ENCODE measurements at places on chromosomes 16 and 17.

- H3K36me3 ChIP-seq, result no peaks in the 10 kb centered on the region
- H3K4me3 ChIP-seq, result no peak overlapping the region
- peaks cover 4% of the 10 kb centered on the region for H3K4me1 ChIP-seq
- H3K27ac ChIP-seq, result no peak overlapping the region
- no peaks in the 10 kb centered on the region for H3K27me3 ChIP-seq
- no peak for DNase-seq
Observed at GRCh38 chr17:41296846-41297245, 5.8 kb downstream of the KRTAP29-1 start.

DNA sequence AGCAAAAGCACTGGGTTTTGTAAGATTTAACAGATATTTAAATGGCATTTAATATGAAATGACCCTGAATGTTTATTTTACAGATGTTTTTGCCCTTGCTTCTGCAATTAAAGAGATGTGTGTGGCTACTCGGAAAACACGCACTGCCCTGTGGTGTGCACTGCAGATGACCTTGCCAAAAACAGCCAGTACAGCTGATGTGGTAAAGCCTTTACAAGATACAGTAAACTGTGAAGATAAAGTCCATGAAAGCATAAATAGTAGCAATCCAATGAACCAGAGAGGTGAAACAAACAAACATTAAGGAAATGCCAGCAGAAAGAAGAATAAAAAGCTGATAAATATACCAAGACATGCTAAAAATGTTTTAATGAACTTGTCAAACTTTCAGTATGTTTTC is 15.7 kb downstream of the CCDC43 start:
- no peaks in the 10 kb centered on the region for H3K4me1 ChIP-seq
- H3K36me3 ChIP-seq, result no peaks in the 10 kb centered on the region
- no peak overlapping the region for H3K27ac ChIP-seq
- H3K27me3 ChIP-seq, result no peaks in the 10 kb centered on the region

- H3K36me3 ChIP-seq, result no peaks in the 10 kb centered on the region
- no peak overlapping the region for H3K4me3 ChIP-seq
- H3K27me3 ChIP-seq, result no peaks in the 10 kb centered on the region
- no peak for DNase-seq
Observed at GRCh38 chr17:67574658-67575293, 143.0 kb upstream of the NOL11 start.

DNA sequence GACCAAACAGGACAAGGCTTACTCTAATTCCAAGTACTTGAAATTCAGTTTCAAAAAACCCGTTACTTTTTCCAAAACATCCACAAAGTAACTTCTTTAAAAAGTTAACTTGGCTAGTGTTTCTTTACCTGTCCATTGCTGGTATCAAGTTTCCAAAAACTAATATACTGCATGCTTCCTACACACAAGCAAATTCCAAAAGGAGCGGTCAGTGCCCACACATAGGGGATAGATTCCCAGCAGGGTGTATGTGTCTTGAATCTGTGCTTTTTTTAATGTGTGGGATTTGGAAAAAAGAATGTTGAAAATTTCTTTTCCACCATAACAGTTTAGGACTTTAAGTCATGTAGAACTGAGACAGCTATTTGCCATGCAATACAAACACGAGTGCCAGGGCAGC is 367.8 kb upstream of the SOX9 start:
- H3K4me3 ChIP-seq, result no peak overlapping the region
- no peaks in the 10 kb centered on the region for H3K36me3 ChIP-seq
- DNase-seq, result no peak
- no peaks in the 10 kb centered on the region for H3K4me1 ChIP-seq
- no peak overlapping the region for H3K27ac ChIP-seq

DNA sequence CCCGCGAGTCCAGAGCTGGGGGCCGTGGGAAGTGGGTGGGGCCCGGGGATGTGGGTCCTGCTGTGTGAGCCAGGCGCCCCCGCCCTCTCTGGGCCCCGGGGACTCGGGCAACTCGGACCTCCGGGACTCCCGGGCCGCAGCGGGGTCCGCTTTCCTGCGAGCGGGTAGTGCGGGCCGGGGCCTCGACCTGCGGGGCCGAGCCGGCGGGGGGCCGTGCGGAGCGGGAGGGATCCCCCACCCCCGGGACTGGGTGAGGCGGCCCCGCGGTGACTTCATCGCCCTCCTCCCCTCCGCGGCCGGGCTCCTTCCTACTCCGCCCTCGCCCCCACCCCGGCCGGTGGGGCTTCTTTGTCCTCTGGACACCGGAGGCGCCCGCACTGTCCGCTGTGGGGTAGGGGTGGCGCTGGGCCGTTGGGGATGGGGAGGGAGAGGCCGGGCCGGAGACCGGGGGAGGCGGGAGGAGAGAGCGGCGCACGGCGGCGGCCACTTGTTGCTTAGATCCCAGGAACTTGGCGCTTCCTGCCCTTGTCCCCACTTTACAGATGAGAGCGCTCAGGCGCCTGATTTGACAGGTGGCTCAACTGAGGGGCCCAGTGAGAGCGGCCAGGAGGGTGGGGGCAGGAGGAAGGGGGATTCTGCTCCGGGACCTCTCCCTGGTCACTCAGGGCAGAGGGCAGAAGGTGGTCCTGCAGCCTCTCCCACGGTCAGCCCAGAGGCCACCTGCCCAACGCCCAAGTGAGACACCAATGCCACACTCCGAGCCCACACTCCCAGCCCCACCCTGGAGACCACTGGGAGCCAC is 874 bp downstream of the CMTM3 start:
- no peaks in the 10 kb centered on the region for H3K27me3 ChIP-seq
- peak overlapping the region; percentile 74 for H3K27ac ChIP-seq
- DNase-seq, result no peak
- H3K4me3 ChIP-seq, result peak overlapping the region; percentile 60

GRCh38 chr17:41734949-41735313 is 488 bp upstream of the HAP1 start:
- H3K4me1 ChIP-seq, result peaks cover 25% of the 10 kb centered on the region
- peak overlapping the region; percentile 21 for H3K4me3 ChIP-seq
- H3K27ac ChIP-seq, result no peak overlapping the region
- DNase-seq, result no peak
- H3K36me3 ChIP-seq, result no peaks in the 10 kb centered on the region

DNA sequence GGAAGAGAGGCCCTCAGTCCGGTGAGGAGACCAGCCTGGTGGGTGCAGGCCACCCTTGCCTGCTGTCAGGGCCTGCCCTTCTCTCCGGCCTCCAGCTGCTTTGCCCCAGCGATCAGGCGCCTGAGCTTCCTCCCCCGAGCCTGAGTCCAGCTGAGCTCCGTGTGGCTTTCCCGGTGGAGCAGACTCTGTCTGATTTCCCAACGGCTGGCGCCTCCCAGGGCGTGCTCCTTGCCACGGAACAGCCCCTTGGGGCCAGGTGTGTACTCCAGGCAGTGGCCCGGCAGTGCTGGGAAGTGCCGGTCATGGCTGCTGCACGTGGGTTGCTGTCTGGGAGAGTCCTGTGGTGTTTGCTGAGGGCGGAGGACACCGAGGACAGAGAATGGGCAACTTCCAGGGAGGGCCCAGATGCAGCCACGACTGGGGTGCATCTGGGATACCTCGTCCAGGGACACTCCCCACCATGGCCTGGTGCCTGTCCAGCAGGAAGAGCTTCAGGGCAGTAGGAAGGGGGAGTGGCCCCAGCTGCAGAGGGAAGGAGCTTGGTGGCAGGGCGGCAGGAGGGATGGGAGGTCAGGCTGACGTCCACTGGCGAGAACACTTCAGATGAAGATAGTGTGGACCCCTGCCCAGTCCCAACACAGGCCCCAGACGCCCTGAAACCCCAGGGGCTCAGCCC is 22.5 kb downstream of the METRNL start:
- no peak overlapping the region for H3K27ac ChIP-seq
- H3K4me1 ChIP-seq, result peaks cover 35% of the 10 kb centered on the region
- no peak overlapping the region for H3K4me3 ChIP-seq
- peaks cover 55% of the 10 kb centered on the region for H3K27me3 ChIP-seq
- DNase-seq, result no peak
- no peaks in the 10 kb centered on the region for H3K36me3 ChIP-seq

GRCh38 chr16:83717308-83717707 is 90.5 kb upstream of the HSBP1 start:
- H3K36me3 ChIP-seq, result no peaks in the 10 kb centered on the region
- H3K4me1 ChIP-seq, result no peaks in the 10 kb centered on the region
- peaks cover 6% of the 10 kb centered on the region for H3K27me3 ChIP-seq

GRCh38 chr16:57695680-57696069 is 1.1 kb downstream of the DRC7 start:
- no peak overlapping the region for H3K27ac ChIP-seq
- no peaks in the 10 kb centered on the region for H3K27me3 ChIP-seq
- no peaks in the 10 kb centered on the region for H3K36me3 ChIP-seq
- H3K4me1 ChIP-seq, result no peaks in the 10 kb centered on the region
- no peak for DNase-seq
- H3K4me3 ChIP-seq, result no peak overlapping the region

DNA sequence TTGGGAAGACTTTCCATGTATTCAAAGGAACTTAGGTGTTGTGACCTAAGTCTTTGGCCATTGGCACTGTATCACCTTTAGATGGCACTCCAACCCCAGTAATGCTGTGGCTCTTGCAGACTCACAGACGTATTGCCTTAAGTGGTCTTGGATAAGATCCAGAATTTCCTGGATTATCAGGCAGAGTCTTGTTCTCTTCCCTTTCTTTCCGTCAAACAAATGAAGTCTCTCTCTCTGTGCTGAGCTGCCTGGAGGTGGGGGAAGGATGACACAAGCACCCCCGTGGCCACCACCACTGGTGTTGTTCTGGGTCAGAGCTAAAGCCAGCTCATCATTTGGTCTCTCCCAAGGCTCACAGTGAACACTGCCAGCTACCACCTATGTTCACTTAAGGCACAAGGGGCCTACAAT is 789.9 kb upstream of the KIF2B start:
- H3K27ac ChIP-seq, result no peak overlapping the region
- H3K4me3 ChIP-seq, result no peak overlapping the region
- H3K36me3 ChIP-seq, result no peaks in the 10 kb centered on the region
- no peak for DNase-seq
- no peaks in the 10 kb centered on the region for H3K4me1 ChIP-seq
